Hematopoietic multipotent progenitor cell treated with erythropoietin and hydrocortisone succinate and interleukin-3 and kit ligand, for 17 days (in vitro differentiated cells): ENCODE measurements at places on chromosomes 3 and 15.

DNA sequence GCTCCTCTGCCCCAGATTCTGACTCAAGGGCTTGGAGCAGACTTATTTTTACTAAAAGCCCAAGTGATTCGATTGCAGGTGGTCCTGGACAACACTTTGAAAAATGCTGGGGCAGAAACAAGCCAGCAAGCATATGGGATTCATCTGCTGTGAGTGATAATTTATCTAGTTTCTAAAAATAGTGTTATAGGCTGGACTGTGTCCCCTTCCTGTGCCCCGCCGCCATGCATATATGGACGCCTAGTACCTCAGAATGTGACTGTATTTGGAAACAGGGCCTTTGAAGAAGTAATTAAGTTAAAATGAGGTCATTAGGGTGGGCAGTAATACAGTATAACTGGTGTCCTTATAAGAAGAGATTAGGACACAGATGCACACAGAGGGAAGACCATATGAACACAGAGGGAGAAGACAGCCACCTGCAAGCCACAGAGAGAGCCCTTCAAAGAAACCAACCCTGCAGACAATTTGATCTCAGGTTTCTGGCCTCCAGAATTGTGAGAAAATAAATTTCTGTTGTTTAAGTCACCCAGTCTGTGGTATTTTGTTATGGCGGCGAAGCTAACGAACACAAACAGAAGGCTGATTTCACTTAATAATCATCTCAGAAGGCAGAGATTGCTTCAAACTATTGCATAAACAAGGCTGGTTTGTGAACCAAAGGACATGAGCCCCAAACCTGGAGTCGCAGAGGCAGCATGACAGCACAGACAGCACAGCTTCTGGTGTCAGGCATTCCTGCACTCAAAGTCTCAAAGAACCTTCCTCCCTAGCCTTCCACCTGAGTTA lies 59.1 kb downstream of the CCNL1 start:
- no peak for DNase-seq

DNA sequence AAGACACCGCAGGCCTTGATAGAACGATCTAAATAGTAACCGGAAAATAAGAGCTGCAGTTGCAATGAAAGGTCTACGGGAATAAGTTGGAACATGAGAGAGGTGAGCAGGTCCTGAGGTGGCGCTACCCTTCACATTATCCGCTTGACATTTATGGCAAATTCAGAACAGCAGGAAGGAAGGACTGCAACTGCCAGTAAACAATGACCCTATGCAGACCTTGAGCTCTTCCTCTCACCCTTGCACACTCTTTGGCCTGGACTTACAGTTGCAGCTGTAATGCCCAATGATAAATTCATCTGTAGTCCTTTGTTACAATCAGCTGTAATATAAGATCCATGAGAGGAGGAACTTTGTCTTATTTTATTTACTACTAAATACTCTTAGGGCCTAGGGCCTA lies 32.3 kb upstream of the TRIM59 start:
- DNase-seq = no peak

- DNase-seq = peak; percentile 26
Measured at GRCh38 chr3:195140816-195141793, 129.9 kb downstream of the XXYLT1 start.

- DNase-seq = no peak
Measured at GRCh38 chr15:73335471-73335870, 33.3 kb downstream of the HCN4 start.

DNA sequence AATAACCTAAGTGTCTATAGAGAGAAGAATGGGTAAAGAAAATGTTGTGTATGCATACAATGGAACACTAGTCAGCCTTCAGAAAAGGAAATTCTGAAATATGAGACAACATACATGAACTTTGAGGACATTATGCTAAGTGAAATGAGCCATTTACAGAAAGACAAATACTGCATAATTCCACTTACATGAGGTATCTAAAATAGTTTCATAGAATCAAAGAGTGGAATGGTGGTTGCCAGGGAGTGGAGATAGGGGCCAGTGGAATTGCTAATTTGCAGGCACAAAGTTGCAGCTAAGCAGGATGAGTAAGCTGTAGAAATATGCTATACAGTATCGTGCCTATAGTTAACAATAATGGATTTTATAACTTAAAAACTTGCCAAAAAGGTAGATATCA lies 779.6 kb upstream of the ARPP21 start:
- DNase-seq = no peak

DNA sequence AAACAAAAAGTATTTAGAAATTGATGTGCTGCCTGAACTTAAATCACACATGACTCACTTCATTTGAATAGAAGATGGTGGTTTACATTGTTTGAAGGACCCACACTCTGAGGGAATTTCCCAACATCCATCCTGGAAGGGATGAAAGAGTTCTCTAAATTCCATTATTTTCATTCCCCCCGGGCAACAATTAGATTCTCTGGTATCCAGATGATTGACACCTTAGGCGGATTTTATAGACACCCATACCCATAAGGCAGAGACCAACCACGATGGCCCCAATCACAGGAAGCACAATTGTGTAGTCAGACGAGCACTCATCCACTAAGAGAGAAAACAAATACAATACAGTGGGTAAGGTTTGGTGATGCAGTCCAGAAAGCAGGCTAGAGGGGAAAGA lies 24.6 kb upstream of the MCCC1 start:
- no peak for DNase-seq

DNA sequence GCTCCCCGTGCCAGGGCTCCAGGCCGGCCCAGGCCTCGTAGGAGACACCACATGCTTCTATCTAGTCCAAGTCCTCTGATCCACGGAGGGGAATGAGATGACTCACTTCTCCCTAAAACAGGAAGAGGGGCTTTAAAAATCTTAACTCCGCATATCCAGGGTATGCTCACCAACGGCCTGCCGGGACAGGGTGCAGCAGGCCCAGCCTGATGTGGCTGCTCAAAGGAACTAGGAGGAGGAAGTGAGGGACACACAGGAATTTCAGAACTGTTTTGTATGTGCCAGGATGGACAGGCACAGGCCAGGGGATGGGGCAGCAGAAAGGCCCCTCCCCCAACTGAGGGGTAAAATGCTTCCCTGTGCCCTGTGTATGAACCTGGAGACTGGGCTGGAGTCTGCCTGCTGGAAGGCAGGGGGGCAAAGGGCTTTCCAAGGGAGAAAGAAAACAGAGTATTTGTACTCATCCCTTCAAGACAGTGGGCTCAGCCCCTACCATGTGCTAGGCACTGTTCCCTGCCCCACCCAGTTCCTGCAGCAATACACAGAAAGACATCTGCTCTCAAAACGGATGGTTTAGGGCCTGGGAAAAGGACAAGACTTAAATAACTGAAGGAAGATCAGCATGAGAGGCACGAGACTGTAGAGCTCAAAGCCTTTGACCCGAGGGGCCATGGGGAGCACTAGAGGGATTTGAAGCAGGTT lies 22.1 kb downstream of the CHDH start:
- DNase-seq = no peak

DNA sequence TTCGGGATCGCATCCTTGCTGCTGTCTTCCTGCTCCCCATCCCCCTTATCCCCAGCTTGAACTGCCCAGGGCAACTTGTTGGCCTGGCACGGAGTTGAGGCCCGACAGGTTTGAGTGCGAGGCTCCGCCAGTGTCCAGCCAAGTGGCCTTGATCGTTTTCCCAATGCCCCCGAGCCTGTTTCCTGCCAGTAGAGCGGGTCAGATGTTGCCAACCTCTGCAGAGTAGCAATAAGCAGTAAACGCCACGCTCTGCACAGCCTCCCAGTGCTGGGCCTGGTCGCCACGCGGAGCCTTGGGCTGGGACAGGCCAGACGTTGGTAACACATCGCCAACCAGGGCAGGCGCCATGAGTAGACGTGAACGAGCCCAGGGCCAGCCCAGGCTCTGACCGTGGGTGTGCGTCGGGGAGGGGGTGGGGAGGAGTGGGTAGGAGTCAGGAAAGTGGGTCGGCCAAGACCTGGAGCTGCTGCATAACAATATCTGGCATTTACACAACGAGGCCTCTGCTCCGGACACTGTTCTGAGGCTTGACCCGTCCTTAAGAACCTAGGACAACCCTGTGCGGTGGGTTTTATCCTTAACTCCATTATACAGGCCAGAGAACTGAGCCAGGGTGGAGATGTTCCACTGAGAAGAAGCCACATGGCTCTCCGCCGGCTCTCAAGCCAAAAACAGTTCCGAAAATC lies 444 bp upstream of the ABHD14A start:
- DNase-seq = no peak

- no peak for DNase-seq
Measured at GRCh38 chr3:110479731-110480130, 591.9 kb upstream of the NECTIN3 start.

GRCh38 chr3:5133239-5134018 lies 11.3 kb downstream of the ARL8B start:
- peak; percentile 43 for DNase-seq

GRCh38 chr3:134625885-134626741 lies 24.7 kb downstream of the KY start:
- DNase-seq = no peak

GRCh38 chr15:70261083-70261482 lies 163.4 kb upstream of the TLE3 start:
- no peak for DNase-seq
